ENCODE measurements at places on chromosomes 16 and 17. TPM values are rescaled to one million over a fixed set of nuclear protein-coding genes. Genes with fewer than 3 reads are reported as not detected.

COPZ2 gene
- total RNA-seq: 2.0 TPM

CAVIN1 gene
- 173 TPM for total RNA-seq

DNA sequence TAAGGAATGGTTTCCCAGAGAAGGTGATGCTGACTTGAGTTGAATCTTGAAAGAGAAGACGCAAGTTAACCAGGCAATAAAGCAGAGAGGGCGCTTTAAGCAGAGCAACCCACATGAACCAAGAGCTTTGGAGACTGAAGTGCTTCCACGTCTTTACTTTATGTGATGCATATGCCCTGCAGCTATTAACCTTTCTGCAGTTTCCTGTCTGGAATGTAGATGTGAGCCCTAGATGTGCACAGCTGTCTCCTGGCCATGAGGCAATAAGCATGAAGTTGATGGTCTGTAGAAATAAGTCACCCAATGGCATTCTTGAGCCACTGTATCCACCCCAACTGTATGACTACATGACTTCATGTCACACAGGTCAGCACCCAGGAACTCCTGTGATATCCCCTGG lies 5.7 kb upstream of the CHST4 start:
- no peaks in the 10 kb centered on the region for H3K36me3 ChIP-seq
- no peak for DNase-seq
- H3K4me1 ChIP-seq: no peaks in the 10 kb centered on the region
- no peak overlapping the region for H3K27ac ChIP-seq

HAS3 gene
- total RNA-seq: 8.3 TPM

GRCh38 chr17:2929881-2930533 lies 133.4 kb downstream of the OR1D5 start:
- DNase-seq: peak; percentile 74
- H3K27me3 ChIP-seq: no peaks in the 10 kb centered on the region
- no peak overlapping the region for H3K4me3 ChIP-seq
- H3K36me3 ChIP-seq: no peaks in the 10 kb centered on the region
- no peak overlapping the region for H3K27ac ChIP-seq
- H3K4me1 ChIP-seq: peaks cover 11% of the 10 kb centered on the region

ABCA10 gene
- not detected for total RNA-seq

Data from Caco-2 (cell line).